ENCODE measurements at places on chromosomes 5 and 9. TPM values are rescaled to one million over a fixed set of nuclear protein-coding genes. Genes with fewer than 3 reads are reported as not detected.

ZFYVE16 gene
- 58.1 TPM for total RNA-seq

- H3K4me3 ChIP-seq, result no peak overlapping the region
- H3K27ac ChIP-seq, result no peak overlapping the region
- peak; percentile 19 for DNase-seq
- H3K36me3 ChIP-seq, result no peaks in the 10 kb centered on the region
Observed at GRCh38 chr9:99511723-99512122, 289.6 kb downstream of the SEC61B start.

GRCh38 chr5:143652108-143652700, 159.8 kb upstream of the HMHB1 start:
- no peak for DNase-seq
- no peak overlapping the region for H3K4me3 ChIP-seq

DNA sequence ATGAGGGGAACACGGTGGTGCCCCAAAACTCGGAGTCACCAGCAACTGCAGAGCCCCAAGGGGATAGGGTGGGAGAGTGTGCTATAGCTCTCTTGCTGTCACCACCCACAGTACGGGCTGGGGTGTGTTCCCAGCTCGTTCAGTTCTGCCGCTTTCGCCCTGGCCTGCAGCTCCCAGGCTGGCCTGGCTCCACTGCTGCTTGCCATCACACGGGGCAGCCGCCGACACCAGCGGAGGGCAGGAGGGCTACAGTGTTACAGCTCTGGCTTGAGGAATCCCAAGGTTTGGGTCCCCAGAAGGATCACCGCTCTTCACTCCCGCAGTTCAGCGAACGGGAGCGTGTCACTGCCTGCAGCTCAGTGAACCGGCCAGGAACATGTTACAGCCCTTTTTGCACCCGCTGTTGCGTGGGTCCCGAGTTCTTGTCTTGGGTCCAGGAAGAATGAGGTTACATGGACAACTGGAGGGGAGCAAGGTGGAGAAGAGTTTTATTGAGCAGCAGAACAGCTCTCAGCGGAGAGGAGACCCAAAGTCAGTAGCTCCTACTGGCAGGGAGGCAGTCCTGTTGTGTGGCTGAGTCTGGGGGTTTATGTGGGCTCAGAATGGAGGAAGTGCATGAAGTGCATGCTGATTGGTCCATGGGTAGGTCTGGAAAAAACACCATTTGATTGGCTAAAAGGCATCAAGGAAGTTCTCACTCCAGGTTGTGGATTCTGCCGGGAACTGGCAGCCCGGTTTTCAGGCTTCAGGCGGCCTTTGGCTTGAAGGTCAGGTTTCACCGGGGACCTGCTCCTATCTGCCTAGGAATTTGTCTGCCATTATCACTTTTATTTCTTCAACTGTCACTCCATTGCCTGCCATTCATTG, 113.4 kb downstream of the EHMT1 start:
- no peak for DNase-seq
- H3K27ac ChIP-seq, result no peak overlapping the region
- H3K36me3 ChIP-seq, result peaks cover 19% of the 10 kb centered on the region
- H3K27me3 ChIP-seq, result no peaks in the 10 kb centered on the region
- H3K4me1 ChIP-seq, result no peaks in the 10 kb centered on the region

- H3K27me3 ChIP-seq, result no peaks in the 10 kb centered on the region
- peaks cover 11% of the 10 kb centered on the region for H3K4me1 ChIP-seq
- H3K36me3 ChIP-seq, result no peaks in the 10 kb centered on the region
- DNase-seq, result no peak
Observed at GRCh38 chr5:78886341-78887230, 98.5 kb downstream of the ARSB start.

Measured in neural progenitor cell (in vitro differentiated cells).